ENCODE measurements at places on chromosomes 13 and 19. TPM values are rescaled to one million over a fixed set of nuclear protein-coding genes. Genes with fewer than 3 reads are reported as not detected.

PPM1N gene
- total RNA-seq: 1.8 TPM

LGALS14 gene
- total RNA-seq: not detected

- no peaks in the 10 kb centered on the region for H3K4me1 ChIP-seq
- H3K27ac ChIP-seq: no peak overlapping the region
- no peaks in the 10 kb centered on the region for H3K36me3 ChIP-seq
- H3K4me3 ChIP-seq: no peak overlapping the region
Observed at GRCh38 chr13:38656699-38657098, 30.2 kb upstream of the FREM2 start.

DNA sequence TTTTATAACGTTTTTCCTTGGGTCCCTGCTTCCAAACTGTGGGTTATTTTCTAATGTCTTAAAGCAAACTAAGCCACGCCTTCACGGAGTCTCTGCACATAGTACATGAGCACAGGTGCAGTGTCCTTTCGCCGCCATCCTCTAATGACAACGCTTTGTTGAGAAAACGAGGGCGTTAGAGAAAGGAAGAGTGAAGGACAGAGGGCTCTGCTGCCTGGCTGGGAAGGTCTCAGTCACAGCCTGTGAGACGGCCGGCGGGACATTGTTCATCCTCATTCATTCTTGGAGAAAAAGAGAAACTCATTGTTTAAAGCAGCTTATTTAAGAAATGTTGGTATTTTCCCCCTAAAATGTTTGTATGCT lies 9.5 kb downstream of the IL17D start:
- no peak overlapping the region for H3K27ac ChIP-seq
- H3K4me1 ChIP-seq: no peaks in the 10 kb centered on the region
- no peak overlapping the region for H3K4me3 ChIP-seq
- H3K27me3 ChIP-seq: no peaks in the 10 kb centered on the region
- H3K36me3 ChIP-seq: no peaks in the 10 kb centered on the region

DNA sequence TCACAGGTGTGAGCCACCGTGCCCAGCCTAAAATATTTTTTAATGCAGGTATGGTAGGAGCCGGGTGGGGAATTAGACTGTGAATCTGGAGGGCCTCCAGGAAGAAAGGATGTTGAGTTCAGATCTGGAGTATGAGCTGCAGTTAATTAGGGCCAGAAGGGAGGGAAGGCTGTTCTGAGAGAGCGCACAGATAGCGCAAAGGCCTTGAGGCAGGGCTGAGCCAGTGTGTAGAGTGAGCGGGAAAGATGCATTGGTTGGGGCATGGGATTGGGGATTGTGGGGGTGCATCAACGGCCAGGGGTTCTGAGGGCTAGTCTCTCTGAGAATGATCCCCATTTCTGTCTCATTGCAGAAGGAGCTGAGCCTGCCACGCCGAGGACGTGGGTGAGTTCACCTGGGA lies 9.7 kb downstream of the MAST3 start:
- no peaks in the 10 kb centered on the region for H3K4me1 ChIP-seq
- H3K36me3 ChIP-seq: no peaks in the 10 kb centered on the region
- H3K27me3 ChIP-seq: no peaks in the 10 kb centered on the region
- H3K4me3 ChIP-seq: no peak overlapping the region

- no peak for DNase-seq
- peaks cover 4% of the 10 kb centered on the region for H3K4me1 ChIP-seq
- H3K27ac ChIP-seq: no peak overlapping the region
- H3K27me3 ChIP-seq: peaks cover 19% of the 10 kb centered on the region
- H3K36me3 ChIP-seq: no peaks in the 10 kb centered on the region
- H3K4me3 ChIP-seq: no peak overlapping the region
Observed at GRCh38 chr19:1459479-1459878, 9.6 kb downstream of the APC2 start.

DNA sequence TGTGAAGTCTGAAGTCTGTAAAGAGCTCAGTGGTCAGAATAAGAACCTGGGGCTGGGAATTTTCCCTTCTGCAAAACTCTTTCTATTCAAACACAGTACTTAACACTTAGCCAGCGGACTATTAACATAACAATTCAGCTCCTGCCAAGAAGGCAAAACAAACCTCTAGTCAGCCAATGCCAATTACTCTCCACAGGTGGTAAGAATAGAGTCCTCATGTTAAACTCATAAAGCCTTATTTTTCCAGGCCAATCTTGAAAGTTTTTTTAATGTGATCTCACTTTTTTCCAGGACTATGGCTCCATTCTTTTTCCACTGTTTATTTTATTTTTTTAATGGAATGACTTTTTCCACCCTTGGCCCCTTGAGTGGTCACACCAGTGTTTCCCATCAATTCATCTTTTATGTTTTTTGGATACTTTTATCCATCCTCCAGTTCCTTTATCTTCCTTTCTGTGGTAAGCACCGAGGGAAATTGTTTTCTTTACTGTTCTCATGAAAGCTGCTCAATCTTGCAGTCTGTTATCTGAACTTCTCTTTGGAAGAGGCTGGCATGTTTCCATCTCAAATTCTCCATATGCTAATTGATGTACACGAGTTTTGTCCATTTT lies 217.3 kb downstream of the LHFPL6 start:
- no peaks in the 10 kb centered on the region for H3K4me1 ChIP-seq
- H3K27ac ChIP-seq: no peak overlapping the region
- H3K4me3 ChIP-seq: no peak overlapping the region
- H3K27me3 ChIP-seq: no peaks in the 10 kb centered on the region
- no peaks in the 10 kb centered on the region for H3K36me3 ChIP-seq

DNA sequence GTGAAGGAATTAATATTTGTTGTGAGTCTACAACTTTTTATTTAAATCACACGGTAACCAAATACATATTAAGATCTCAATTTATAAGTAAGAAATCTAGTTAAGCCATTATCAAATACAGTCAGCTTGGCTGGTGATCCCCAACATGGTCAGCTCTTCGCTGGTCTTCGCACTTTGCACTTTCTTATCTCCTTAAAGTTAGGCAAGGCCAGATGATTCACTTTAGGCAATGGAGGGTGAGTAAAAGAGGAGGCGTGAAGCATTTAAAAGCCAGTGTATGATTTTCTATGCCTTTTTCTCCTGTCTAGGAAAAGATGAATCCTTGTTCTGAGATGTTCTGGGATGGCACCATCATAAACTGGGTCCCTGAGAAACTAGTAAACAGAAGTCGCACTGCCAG lies 793.7 kb upstream of the ARGLU1 start:
- H3K4me3 ChIP-seq: no peak overlapping the region
- no peak overlapping the region for H3K27ac ChIP-seq
- H3K27me3 ChIP-seq: no peaks in the 10 kb centered on the region
- no peaks in the 10 kb centered on the region for H3K4me1 ChIP-seq
- no peak for DNase-seq

Measured in prostate gland (tissue), 2 donors.